Skin of body (tissue), 3 donors: ENCODE measurements at places on chromosomes 7 and 10. TPM values are rescaled to one million over a fixed set of nuclear protein-coding genes. Genes with fewer than 3 reads are reported as not detected.

Gene IDI2
- total RNA-seq, result not detected

DNA sequence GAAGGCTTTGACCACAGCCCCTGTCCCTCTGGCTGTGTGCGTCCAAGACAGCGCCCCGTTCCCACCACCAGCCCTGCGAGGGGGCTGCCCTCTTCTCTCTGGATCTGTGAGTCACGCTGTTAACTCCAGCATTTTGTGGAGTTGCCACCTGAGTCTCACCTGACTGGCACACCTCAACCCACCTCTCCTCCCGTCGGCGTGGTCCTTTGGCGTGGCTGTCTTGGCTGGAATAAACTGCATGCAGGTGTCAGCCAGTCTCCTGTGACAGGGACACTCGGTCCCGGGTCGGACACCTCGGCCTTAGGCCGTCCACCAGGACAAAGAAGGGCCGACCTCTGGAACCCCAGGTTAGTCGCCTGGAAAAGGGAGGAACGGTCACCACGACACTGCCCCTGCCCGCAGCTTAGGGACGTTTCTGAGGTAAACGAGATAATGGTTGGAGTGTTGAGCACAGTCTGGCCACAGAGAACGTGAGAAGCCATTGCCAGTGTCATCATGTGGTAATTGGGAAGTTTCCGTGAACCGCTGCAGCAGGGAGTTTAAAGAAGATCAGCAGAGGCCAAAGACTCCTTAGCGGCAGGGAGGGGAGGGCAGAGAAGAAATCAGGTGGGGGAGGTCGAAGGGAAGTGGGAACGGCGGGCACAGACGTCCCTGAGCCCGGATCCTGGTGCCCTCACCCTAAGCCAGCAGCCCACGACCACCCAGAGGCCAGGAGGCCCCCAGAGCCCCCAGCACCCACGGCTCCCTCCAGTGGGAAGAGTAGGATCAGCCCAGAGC, 73.6 kb upstream of the FAM20C start:
- DNase-seq, result no peak

DNA sequence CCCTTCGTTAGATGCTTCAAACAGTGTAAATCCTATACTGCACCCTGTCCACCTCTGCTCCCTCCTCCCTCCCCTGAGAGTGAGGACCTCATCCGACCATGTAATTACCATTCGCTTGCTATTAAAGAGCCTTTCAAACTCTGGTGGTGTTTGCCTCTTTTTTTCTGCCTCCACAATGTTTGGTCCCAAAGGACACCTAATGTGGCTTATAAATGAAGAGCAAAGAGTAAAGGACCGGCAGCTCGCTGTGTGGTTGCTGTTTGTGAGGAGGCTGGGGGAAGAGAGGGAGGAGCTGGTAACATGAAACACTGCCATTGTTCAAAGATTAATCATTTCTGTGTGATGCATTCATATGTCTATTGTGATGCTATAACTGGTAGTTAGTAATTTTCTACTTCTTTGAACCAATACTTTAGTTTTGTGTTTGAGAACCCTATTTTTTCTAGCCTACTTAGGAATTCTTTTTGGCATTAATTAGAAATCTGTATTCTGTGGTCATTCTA, 27.9 kb downstream of the MTURN start:
- no peak for DNase-seq

GRCh38 chr10:4512671-4513240, 313.3 kb upstream of the AKR1E2 start:
- peak; percentile 75 for DNase-seq

DNA sequence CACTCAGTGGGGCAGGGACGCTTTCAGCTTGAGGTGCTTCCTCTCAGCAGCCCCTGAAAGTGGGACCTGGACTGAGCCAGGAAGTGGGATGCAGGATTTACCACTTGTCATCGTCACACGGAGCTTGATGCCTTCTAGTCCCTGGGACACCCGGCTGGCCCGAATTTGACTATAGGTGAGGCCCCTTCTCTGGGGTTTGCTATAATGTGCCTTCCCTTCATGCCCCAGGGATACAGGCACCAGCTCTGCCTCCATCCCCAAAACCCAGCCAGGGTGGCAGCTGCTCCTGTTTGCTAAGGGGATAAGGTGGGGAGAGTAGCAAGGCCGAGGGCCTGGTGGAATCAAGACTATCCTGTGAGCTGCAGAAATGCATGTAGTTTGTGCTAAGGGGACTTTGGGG, 235.0 kb downstream of the GLRX3 start:
- DNase-seq, result no peak
